CD14-positive monocyte (primary cell): ENCODE measurements at places on chromosomes 7 and 10. TPM values are rescaled to one million over a fixed set of nuclear protein-coding genes. Genes with fewer than 3 reads are reported as not detected.

DNA sequence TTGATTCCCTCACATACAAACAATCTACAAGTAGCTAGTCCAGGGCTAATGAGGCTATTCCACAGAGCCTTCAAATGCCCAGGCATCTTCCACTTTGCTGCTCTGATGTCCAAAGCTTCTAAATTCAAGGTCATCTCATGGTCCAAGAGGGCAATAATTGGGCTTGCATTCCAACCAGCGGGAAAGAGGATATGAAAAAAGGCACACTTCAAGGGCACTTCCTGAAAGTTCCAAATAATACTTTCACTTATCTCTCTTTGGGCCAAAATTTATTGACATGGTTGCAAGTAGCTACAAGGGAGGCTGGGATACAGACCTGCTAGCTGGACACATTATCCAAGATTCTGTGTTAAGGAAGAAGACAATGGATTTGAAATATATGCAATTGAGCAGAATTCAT, 25.2 kb upstream of the APBB1IP start:
- DNase-seq = no peak

DNA sequence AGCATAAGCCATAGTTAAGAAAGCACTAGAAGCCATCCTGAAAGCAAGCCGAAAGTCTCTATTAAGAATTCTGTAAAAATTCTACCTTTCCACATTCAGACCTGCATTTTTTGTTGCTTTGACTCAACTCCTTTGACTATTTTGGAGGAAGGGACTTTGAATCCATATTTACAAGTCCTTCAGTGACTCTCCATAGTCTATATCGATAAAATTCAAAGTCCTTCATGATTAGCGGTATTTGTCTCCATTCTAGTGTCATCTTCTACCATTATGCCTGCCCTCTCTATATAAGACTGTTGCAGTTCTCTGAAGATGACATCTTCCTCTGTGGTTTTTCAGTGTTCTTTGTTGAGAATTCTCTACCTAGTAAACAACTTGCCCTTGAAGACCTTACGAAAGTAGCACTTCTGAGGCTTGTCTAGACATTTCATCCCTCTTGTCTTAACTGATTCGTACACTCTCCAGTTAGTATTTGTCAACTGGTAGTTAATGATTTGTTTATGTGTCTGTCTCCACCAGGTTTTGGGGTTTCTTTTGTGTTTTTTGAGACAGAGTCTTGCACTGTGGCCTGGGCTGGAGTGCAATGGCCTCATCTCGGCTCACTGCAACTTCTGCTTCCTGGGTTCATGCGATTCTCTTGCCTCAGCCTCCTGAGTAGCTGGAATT, 1.7 kb downstream of the CCSER2 start:
- DNase-seq = no peak

DNA sequence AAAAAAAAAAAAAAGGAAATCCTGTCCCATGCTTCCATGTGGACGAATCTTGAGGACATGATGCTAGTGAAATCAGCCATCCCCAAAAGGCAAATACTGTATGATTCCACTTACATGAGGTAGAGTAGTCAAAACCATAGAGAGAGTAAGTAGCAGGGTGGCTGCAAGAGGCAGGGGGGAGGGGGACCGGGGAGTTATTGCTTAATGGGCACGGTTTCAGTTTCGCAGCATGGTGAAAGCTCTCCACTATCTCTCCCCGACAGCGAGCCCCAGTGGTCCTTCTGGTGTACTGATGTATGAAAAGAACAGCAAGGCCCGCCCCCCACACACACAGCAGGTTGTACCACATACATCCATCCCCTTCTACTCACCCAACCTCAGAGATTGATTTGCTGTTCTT, 32.8 kb downstream of the NOD1 start:
- peak; percentile 89 for DNase-seq

DNA sequence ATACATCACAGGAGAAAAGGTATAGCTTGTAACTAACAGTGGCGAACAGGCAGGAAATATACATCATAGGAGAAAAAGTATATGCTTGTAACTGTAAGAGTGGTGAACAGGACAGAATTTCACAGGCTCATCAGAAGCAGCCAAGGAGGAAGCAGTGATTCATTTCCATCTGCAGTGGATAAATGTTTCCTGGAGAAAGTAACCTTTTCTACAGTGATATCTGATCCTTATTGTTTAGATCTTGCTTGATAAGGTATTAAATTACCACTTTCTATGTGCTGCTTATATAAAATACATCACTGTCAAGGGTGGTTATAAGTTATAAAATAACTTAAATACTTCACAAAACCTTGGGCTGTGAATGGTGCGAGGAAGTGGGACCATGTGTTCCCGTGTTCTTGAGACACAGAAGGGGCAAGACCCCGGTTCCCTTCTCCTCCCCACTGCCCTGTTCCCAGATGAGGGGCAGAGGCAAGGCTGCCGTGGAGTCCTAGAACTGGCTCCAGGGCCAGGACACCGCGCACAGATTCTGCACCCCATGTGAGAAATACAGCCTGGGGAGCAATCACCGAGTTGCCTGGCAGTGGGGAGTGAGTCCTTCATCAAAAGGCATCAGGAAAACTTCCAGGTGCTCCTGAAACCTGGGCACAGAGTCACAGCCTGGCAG, 135.2 kb downstream of the DIP2C start:
- no peak for DNase-seq

- no peak for DNase-seq
Measured at GRCh38 chr7:130379921-130380860, at the start of gene CPA1. CPA1 (plus strand) TSS chr7:130380494; CDS start chr7:130380521, 27 bp downstream.

DNA sequence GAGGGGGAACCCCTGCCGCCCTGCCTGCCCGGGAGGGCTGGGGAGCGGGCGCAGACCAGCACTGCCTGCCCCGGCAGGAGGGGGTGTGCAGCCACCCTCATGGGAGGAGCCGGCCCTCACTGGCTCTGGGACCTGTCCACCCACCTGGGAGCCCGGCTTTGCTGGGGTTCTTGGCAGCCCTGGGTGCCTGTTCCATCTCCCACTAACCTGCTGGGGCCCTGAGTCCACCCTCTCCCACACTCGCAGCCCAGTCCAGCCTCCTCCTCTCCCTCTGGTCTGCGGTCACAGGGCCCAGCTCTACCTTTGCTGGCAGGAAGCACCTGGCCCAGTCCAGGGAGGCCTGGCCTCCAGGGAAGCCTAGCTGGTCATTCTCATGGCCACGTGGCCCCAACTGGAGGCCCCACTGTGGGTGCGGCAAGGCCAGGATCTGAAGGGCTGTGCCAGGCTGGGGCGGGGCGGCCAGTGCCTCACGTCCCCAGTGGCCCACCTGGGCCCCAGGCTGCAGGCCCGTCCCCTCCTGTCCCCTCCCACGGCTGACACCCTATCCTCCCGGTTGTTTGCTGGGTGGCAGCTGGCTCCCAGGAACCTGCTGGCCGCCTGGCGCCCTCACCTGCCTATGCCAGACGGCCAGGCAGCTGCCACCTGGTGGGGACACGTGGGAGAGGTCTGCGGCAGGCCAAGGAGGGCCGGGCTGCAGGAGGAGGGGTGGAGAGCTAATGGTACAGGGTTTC, at the start of gene TMEM184A:
Gene TMEM184A (minus strand): TSS at position 393 of the 731 bp plus-strand sequence. CDS start 721 bp downstream, outside the sequence.
- no peak for DNase-seq

DNA sequence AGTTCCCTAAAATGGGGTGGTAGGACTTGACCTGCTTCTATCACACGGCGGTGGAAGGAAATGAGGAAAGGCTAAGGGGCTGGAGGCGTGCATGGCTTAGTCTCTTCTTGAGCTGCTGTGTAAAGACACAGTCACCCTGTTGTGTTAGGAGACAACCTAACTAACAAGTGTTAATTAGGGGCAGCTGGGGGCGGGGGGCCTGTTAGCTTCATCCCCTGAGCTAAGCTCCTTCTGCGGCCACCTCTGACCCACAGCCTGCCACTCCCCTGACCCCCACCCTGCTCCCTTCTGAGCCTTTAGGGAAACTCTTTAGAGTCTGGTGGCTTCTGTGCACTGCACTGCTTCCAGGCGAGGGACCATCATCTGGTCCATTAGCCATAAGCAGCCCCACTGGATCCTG, 28.0 kb downstream of the COL17A1 start:
- no peak for DNase-seq

DNA sequence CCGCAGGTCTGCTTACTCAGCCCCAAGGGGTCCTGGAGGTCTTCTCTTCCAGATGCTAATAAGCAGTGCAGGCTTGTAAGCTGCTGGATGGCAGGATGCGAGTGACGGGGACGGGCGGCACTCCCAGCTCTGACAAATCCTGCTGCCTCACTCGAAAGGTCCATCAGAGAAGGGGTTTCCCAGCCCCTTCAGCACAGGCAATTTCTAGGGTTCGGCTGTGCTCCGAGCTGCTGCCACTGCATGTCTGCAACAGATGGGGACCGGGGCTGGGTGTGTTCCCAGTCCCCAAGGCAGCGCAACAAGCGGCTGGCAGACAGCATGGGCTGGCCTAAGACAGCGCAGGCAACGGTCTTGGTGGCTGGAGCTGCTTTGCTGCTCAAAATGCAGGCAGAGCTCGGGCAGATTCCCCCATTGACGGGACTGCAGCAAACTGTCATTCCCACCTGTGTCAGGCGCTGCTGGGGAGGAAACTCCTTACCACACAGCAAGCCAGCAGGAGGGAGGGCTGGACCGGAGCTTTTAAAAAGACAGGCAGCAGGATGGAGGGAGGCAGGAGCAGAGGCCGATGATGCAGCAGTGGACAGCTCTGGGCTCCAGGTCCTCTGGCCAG, 62.4 kb downstream of the PRKAG2 start:
- DNase-seq = no peak

- DNase-seq = no peak
Measured at GRCh38 chr7:157514746-157515145, 177.9 kb downstream of the DNAJB6 start.

GRCh38 chr7:17038783-17039170, 157.0 kb upstream of the AGR3 start:
- no peak for DNase-seq

DNA sequence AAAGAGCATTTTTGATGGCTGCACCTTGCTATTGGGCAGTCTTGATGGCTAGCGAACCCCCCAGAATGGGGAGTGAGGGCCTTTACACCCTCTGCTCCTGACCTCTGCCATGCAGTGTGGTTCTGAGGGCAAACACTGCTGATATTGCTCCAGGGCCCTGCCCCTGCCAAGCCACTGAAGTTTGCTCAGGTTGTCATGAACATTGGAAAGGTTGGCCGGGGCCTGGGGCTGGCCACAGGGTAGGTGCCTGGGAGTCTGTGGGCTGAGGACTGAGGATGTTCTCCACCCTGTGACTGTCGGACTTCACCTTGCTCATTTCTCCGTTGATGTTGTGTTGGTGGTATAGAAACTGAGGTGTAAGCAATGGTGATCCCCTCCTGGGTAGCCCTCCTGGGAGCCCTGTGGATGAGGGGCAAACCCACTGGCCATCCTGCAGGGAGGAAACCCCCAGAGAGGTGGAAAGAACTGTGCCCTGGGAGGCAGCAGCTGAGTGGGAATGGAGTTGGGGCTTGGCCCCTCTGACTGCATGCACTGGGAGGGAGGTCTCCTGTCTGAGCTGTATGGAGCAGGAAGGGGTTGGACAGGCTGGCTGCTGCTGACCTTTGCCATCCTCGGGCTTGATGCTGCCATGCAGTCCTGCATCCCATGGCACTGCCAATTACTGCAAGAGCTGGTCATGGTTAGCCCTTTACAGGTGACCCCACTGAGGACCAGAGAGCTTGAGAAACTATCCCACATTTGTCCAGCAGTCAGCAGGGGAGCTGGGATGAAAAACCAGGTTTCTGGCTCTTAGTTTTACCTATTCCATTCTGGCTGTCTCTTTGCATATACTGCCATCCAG, 77.1 kb downstream of the SH2D4B start:
- DNase-seq = no peak

DNA sequence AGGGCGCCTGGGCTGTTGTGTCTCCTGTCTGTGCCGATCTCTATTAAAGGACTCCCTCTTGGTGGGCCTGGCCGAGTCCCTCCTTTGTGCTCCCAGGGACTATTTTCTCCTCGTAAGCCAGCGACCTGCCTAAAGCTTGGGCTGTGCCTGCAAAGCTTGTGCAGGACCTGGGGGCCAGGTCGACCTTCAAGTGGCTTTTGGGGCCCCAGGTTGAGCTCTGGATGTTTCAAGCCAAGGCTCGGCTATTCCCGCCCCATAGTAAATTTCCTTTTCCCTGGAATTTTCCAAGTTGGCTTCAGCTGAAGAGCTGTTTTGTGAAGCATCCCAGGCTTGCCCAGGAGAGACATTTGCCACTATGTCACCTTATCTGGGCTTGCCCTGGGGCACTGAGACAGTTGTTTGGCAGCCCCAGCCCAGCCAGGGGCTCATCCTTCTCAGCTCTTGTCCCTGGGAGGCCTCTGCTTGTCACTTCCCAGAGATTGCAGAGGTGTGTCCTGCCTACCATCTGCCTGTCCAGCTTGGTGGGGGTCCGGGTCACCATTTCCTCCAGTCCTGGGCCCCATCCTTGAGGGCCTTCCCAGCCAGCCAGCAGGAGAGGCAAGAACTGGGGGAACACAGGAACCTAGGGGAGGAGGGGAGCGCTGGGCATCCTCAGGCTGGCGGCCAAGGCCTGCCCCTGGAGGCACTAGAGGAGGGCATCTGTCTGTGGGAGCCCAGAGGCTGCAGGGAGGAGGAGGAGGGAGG, 20.2 kb downstream of the ZMIZ2 start:
- no peak for DNase-seq

DNA sequence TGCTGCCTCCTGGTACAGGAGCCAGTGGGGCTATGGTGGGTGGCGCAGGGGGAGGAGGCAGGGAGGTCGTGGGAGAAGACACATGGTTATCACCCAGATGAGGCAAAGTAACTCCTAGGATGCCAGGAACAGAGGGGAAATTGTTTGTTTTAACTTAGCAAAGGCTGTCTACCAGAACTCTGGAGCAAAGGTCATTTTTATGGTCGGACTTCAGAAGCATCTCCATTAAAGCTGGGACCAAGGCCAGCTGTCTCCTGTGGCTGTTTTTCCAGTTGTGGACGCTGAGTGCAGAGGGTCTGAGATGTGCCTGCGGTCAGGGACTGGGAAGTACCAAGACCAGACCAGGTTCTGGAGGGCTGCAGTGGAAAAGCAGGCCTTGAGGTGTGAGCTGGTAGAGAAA, 525.9 kb upstream of the FOXK1 start:
- DNase-seq = no peak

NXPH1 gene
- polyA plus RNA-seq = not detected

FRMPD2 gene
- not detected for polyA plus RNA-seq

TBC1D12 gene
- 4.0 and 10.5 TPM in 2 replicates for polyA plus RNA-seq

SLC16A12 gene
- not detected in 2 replicates for polyA plus RNA-seq

FBXO24 gene
- polyA plus RNA-seq = 0.69 TPM

YKT6 gene
- 35.2 TPM for polyA plus RNA-seq
